ENCODE measurements at places on chromosomes 2 and 18.

- no peak for DNase-seq
These were observed 141.8 kb downstream of the ACKR3 start for GRCh38 chr2:236711440-236711839.

- no peak for DNase-seq
These were observed 509.5 kb downstream of the PARD3B start for GRCh38 chr2:205054789-205055188.

GRCh38 chr2:55899881-55900280 is 23.7 kb downstream of the EFEMP1 start:
- DNase-seq, result no peak

GRCh38 chr2:28049416-28049815 is 158.9 kb downstream of the BABAM2 start:
- DNase-seq, result no peak

DNA sequence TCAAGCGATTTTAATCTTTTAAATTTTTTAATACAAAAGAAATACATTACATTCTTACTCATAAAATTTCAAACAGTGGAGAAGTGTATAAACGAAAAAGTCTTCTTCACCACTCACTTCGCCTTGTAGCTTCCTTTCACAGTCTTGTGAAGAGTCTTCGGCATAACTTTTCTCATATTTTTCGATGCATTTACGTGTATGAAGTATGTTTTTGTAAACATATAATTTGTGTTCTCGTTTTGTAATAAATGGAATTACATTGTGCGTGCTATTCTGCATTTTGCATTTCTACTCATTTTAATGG is 1.1 kb downstream of the SP140L start:
- DNase-seq, result no peak

GRCh38 chr2:3780477-3781402 is 77.4 kb downstream of the DCDC2C start:
- DNase-seq, result no peak

DNA sequence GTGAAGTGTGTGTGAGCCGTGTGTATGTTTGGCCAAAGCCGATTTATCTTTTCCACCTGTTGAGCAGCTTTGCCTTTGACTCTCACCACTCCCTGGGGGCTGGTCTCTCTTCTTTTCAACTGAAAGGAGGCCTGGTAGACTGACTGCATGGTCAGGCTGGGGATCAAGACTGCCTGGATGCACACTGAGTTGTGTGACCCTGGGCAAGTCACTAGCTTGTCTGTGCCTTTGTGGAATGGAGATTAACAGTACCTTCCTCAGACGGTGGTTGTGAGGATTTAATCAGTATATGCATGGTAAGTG is 85.5 kb downstream of the TANC1 start:
- DNase-seq, result no peak

DNA sequence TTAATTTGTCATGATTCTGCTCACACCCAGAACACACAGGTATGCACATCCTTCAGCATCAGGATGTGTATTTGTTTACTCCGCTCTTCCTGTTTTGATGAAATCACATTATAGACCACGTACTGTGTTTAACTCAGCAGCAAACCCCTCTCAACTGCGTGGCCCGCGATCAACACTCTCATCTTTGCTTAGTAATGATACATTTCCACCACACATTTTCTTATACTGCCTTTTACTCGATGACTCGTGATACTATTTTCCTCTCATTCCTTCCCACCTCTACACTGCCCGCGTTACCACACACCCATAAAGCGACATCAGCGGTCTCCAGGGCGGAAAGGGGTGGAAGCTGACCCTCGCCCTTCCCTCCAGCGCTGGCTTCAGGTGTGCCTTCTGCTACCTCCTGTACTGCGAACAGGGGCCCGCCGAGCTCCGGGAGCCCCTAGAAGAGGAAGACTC is 1.3 kb downstream of the NETO1 start:
- no peak for DNase-seq

- no peak for DNase-seq
These were observed 324.4 kb downstream of the ALK start for GRCh38 chr2:29597035-29597434.

DNA sequence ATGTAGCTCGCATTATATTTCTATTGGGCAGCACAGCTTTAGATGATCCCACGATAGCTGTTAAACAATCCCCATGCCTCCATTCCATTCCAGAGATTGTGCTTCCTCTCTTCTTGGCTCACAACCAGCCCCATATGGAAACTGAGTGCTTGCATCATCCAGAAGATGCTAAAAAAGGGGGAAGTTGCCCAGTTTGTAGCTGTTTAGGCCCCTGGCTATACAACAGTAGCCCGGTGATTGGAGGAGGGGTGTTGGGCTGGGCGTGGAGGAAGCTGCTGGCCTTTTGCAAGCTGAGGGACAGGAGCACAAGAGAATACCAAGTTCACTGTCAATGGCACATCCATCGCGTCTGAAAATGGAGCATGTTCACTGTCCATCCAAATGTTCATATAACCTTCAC is 360.2 kb downstream of the ALK start:
- DNase-seq, result no peak
